ENCODE measurements at places on chromosomes 2 and 18.

DNA sequence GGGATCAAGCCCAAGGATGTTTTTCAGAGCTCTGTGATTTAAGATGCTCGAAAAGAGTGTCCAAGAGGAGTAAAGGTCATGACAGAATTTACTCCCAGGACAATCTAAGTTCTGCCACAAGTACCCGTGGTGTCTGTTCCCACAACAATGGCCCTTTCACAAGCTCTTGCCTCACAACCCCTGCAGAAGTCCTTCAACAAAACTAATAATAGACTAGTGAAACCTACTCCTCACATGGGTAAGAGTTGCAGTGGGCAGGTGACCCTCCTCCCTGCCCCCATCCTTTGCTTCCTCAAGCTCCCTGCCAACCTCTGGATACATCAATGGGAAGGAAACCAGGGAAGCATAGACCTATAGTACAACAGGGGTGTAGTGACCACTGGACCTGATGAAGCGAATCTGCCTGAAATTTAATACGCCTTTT is 34.9 kb downstream of the PTCD3 start:
- no peak for DNase-seq

GRCh38 chr2:203733684-203734083 is 27.2 kb downstream of the CD28 start:
- DNase-seq, result no peak

- no peak for DNase-seq
These were observed 22.9 kb downstream of the SOCS6 start for GRCh38 chr18:70311726-70312125.

GRCh38 chr2:60294901-60295635 is 258.4 kb downstream of the BCL11A start:
- DNase-seq, result no peak

DNA sequence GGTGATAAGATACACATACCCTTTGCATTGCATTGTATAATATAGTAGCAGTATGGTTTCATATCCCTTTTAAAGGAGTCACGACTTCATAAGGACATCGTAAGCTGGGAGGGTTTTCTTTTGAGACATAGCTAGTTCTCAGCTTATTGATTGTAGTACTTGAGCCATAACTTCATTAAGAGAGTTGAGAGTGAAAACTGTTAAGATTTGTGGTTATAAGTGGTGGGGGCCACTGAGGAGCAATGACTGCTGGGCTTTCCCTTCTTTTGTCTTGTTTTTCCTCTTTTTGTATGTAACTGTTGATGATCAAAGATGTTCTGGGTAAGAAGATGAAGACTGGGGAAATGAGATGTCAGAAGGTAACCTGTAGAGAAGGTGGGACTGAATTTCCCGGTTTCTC is 11.0 kb downstream of the EIF5B start:
- DNase-seq, result no peak

DNA sequence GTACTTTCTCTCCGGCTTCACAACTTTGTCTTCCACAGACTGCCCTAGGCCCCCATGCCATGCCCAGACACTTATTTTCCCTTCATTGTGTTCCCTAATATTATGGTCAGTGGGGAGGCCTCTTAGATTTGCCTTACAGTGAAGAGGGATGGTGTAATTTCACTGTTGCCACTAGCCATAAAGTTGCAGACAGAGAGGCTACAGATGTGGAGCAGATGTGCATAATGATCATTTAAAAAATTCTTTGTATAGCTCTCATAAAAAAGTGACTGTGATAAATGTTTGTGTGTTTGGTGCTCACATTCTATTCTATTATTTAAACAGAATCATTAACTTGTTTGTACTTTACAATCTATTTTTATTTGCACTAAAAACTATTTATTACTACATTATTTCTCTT is 67.5 kb upstream of the FN1 start:
- no peak for DNase-seq

DNA sequence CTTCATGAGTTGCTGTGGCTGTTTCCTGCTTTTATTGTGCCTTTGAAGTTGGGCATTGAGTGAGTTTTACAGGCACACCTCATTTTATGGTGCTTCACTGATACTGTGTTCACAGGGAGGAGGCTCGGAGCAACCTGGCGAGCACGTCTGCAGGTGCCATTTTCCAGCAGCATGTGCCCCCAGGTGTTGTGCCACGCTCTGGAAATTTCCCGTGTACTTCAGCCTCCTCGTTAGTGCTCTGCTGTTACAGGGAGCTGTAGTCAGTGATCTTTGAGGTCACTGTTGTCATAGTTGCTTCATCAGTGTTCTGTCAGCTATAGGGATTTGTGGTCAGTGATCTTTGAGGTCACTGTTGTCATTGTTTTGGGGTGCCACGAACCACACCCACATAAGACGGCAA is 20.1 kb downstream of the CTDP1 start:
- no peak for DNase-seq

GRCh38 chr2:20604951-20605381 is 45.9 kb downstream of the HS1BP3 start:
- peak; percentile 84 for DNase-seq

GRCh38 chr2:79235135-79235534 is 75.6 kb upstream of the REG3A start:
- DNase-seq, result no peak

DNA sequence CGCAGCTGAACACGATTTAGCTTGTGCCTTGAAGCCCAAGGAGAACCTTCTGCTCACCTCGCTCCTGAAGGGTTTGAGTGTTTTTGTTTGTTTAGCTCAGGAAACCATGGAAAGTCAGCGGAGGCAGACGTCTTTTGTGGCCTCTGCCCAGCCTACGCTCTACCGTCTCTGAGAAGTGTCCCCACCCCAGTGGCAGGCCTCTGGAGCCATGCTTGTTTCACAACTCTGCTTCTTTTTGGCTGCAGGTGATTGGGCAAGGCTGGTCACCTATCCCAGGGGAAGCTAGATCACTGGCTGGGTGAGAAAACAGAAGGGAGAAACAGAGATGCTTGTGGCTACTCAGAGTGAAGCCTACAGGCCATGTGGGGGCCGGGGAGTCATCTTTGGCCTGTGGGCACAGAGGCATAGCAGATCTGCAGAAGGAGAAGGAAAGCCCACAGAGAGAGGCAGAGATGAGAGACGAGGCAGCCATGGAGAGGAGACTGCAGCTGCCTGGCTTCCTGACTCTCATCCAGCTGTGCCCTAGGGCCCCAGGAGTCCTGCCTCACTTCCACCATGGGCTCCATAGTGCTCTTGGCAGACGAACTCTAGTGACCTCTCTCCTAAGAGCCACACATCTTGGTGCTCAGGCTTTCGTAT is 50.1 kb downstream of the CIB4 start:
- DNase-seq, result no peak

GRCh38 chr2:144704709-144705095 is 184.8 kb upstream of the ZEB2 start:
- DNase-seq, result no peak

DNA sequence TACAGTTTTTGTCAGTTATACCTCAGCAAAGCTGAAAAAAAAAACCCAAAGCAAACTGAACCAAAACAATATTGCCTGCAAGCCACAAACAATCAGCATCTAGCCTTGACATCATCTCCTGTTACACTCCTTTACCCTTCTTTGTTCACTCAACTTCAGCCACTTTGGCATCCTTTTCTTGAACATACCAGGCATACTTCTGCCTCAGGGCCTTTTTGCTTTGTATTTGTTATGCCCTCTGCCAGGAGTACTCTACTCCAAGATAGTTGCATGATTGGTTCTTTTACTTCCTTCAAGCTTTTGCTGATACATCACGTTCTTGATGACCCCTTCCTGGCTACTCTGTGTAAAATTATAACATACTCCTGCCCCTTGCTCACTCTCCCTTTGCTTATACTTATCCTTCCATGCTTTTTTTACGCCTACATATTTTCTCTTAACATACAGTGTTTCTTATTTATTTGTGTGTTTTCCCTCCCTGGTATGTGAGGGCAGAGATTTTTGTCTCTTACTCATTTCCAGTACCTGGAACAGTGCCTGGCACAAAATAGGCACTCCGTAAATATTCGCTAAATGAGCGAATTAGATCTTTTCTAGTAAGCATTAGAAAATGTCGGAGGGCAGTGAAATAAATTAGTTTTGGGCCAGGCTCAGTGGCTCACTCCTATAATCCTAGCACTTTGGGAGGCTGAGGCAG is 12.7 kb downstream of the ABI2 start:
- peak; percentile 17 for DNase-seq

- DNase-seq, result no peak
These were observed 167.9 kb downstream of the IRS1 start for GRCh38 chr2:226631671-226632070.

DNA sequence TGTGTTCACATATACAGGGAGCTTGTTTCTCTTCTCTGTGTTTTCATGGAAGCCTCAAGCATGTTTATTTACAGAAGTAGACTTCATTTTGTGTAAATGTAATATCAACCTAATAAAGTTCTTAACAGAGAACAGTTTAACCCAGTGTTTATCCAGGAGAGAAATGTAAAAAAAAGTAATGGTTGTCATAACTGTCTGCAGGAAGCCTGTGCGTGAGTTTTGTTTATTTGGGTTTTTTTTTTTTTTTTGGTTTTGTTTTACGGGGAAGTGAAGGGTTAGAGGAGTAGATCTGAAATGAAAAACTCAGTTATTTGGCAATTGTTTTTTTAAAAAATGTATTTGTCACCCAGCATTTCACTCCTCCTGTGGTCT is 124.7 kb downstream of the RAPGEF4 start:
- no peak for DNase-seq

DNA sequence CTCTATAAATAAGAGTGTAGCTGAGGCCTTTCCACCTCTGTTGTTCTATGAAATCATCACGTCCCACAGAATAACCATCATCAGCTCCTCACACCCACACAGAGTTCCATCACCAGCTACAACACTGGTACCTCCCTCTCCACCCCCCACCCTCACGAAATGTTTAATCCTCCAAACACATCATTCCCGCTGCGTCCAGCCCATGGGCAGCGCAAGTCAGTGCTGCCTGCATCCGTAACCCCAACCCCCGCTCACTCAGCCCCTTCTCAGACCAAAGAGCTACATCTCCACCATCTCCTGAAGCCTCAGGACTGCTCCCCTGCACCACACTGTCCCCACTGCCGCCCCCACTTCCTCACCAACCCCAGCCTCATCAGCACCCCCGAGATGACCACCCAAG is 19.4 kb downstream of the DNMT3A start:
- DNase-seq, result no peak

DNA sequence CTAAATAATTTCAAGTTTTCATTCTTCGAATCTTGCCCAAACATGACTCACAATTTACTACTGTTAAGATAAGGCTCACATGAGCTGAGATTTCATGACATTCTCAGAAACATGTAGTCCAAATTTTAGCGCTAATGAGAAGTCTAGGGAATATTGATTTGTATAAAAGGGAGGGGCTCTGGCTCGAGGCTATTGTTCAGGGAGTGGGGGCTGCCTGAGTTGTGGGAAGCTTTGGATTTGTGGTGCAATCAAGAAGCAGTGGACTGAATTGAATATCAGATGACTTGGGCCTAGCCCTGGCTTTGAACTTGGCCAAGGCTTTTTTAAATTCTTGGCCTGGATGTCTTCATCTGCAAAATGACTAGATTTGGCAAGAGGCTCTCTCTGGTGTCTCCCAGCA is 674.9 kb upstream of the FANCL start:
- DNase-seq, result no peak

- peak; percentile 53 for DNase-seq
These were observed 35.0 kb downstream of the RTN4 start for GRCh38 chr2:55014962-55015939.
